Stimulated activated CD8-positive, alpha-beta memory T cell treated with anti-CD3 and anti-CD28 coated beads, Interleukin-15, amount 100 ng/mL, for 1 hour (primary cell): ENCODE measurements at places on chromosomes 16 and 17.

DNA sequence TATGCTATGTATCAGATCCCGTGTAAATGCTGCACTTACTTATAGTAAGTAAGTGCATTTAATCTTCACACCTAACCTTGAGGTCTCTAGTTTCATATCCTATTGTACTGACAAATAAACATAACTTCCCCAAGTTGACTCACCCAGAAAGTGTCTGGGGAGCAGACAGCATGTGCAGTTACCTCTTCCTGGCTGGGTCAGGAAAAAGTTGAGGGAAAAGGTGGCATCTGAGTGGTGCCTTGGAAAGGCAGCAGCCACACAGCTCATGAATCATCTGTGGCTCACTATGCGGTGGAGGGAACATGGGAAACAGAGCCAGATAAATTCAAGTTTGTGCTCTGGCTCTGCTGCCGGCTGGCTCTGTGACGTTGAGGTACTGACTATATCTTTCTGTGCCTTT, 382.0 kb upstream of the DYNLRB2 start:
- no peak for DNase-seq

- peak; percentile 63 for DNase-seq
Measured at GRCh38 chr17:50507871-50508572, at the start of gene MYCBPAP. Gene MYCBPAP (plus strand): TSS chr17:50508439. CDS start chr17:50508675, 236 bp downstream.

DNA sequence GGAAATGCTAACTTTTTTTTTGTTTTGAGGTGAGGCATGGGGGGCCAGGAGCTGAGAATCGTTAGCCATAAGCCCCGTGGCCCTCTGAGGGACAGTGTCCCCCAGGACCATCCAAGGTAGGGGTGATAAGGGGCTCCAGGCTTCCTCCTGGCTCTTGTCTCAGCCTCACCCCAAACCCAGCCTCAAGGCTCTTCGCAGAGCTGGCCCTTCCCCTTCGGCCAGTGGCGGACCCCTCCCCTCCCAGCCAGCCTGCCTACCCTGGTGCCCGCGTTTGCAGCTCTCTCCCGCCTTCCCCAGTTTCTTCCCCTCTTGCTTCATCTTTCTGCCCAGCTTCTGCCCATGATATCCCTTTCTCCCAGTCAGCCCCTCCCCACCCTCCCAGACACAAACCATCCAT, 22.7 kb upstream of the ATP2A3 start:
- no peak for DNase-seq

GRCh38 chr16:9556949-9557665, 465.7 kb downstream of the HAPSTR1 start:
- DNase-seq, result no peak

- DNase-seq, result no peak
Measured at GRCh38 chr17:3976675-3977171, 12.5 kb upstream of the ATP2A3 start.

DNA sequence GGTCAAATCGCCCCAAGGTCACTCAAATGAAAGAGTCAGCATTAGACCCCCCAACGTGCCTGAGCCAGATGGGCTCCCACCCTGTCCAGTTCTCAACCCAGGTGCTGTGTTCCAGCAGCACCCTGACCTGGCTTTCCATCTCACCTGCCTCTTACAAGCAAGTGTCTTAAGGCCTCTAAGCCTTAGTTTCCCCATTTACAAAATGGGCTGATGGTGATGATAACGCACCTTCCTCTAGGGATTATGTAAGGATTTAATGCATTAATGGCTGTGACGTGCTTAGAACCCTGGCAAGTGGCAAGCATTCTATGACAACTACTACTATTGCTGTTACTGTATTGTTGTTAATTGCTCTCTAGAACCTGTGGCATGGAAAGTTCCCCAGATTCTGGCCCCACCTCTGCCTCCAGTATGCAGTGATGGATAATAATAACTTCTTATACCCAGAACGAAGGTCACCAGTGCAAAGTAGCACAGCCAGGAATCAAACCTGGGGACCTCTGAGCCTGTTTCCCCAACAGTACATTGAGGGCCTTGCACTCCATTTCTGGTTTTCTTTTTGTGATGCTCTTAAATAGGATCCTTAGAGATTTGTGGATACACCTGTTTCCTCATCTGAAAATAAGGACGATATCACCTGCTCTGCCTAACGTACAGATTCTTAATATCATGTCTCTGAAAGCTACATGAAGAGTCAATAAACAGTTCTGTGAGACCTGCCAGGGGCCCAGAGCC, 3.3 kb upstream of the SLC25A39 start:
- no peak for DNase-seq

DNA sequence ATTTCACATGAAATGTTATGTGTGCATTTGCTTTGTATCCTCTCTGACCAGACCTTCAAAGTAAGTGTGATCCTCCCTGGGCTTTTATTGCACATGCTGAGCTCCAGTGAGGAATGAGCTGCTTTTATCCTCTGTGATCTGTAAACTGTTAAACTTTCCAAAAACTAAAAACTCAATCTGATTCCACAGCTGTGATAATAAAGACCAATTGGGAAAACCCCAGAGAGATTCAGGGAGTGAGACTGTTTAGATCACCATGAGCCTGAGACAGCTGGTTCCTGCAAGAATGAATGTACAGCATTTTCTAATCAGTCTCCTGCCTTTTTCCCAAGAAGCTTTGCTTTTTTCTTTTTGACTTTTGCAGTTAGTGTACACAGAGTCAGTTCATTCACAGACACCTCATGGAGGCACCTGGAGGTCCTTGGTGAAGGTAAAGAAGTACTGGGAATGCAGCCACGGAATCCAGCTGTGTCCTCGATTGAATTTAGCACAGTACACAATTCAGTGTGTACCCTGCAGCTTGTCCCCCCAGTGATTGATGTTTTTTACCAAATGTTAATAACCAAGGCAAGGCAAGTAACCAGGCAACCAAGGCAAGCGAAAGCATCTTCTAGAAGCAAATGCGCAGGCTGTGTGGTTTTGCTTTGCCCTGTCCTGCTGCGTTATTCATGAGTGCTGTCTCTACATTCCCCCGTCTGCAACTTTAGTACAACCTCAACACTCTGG, 182.6 kb downstream of the LGALS9B start:
- no peak for DNase-seq

DNA sequence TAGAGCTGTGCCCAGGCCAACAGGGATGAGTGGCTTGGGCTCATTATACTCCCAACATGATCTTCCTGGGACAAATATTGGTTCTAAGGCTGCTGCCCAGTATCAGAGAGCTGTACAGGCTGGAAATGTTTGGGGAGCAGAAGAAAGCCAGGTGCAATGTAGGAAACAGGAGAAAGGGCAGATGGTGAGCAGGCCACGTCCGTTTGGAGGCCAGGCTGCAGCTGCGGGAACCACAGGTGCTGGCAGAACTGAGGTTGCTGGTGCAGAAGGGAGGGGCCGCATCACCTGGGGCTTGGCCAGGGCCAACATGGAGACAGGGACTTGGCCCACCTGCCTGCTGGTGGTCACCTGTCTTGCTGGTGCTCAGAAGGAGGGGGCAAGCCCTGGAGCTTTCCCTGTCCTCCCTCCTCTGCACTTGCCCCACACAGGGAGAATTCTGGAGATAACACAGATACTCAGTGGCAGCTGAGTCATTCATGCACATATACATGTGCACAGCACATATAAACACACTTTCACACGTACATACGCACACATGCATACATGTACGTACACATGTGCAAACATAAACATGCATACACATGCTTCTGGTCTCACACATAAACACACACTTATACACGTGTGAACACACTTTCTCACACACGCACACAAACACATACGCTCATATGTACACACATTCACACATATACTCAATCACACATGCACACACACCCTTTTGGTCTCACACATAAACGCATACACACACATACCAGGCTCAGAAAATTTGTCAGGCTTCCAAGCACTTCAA, 67.7 kb downstream of the WSCD1 start:
- DNase-seq, result no peak

DNA sequence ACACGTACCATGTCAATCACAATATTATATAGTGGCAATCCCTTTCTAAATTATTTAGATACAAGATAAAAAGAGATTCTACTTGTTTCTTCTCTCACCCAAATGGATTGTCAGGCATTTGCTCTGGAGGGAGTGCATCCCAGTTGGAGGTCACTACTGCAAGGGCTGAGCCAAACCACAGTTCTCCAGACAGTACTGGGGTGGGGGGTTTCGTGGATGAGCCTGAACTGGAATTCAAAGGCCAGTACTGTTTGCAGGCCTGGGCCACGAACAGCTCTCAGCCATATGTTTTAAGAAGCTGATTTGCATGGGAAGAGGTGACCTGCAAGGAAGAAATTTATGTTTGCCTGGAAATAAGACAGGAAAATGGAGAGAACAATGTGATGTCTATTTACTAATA, 314.9 kb downstream of the PMP22 start:
- no peak for DNase-seq

- DNase-seq, result no peak
Measured at GRCh38 chr16:89741342-89742014, 20.1 kb downstream of the ZNF276 start.

DNA sequence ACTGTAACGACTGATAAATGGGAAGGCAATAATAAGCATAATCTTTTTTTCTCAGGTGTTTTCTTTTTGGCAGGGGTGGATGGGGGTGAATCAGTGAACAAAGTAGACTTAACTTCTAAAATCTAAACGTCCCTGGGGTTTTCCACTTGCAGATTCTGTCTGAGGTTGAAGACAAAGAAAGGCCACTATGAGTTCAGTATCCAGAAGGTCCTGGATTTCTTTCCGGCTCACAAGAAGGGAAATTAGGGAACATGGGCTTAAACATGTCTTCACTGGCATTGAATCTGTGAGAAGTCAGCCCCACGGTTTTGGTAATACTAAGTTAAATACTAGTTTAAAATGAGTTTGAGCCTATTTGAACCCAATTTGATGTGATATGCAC, 67.8 kb downstream of the CMC2 start:
- no peak for DNase-seq
